ENCODE measurements at places on chromosomes 1 and 21. TPM values are rescaled to one million over a fixed set of nuclear protein-coding genes. Genes with fewer than 3 reads are reported as not detected.

- no peak for DNase-seq
Measured at GRCh38 chr1:49626472-49626871, 397.3 kb downstream of the AGBL4 start.

GRCh38 chr1:17405898-17406759, 33.3 kb downstream of the RCC2 start:
- peak; percentile 29 for DNase-seq

DNA sequence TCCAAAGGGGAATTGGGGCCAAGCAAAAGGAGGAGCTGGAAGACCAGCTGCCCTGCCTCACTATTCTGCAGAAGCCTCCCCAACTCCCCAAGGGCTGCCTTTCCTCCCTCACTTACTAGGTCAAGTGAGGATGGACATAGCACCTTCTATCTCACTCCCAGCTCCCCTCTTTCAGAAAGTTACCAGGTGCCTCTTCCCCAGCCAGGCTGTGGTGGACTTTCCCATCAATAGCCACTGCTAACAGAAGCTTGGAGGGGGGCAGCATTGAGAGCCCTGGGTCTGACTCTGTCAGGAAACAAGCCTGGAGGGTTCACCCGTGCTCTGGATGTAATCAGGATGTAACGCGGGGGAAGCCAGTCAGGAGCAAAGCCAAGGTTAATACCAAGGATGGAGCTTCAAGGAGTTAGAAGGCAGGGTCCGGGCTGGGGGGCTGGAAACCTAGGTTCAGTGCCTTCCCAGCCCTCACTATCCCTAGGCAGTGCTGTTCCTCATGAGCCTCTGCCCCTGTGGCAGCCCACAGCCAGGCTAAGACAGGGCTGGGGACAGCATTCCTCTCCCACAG, 127.8 kb upstream of the NGF start:
- DNase-seq = no peak

- DNase-seq = no peak
Measured at GRCh38 chr1:93207211-93207610, 26.7 kb downstream of the CCDC18 start.

GRCh38 chr1:230901671-230902070, 33.4 kb upstream of the C1orf198 start:
- peak; percentile 61 for DNase-seq

The NPR1 gene
- polyA plus RNA-seq = 19.8 TPM

The FLVCR1 gene
- polyA plus RNA-seq = 21.9 TPM

The CBR1 gene
- 19.4 TPM for polyA plus RNA-seq

Measured in right lung (tissue), 10 donors.